ENCODE measurements at places on chromosomes 6 and 20. TPM values are rescaled to one million over a fixed set of nuclear protein-coding genes. Genes with fewer than 3 reads are reported as not detected.

Gene LAMP5
- 10.8 TPM for polyA plus RNA-seq

DNA sequence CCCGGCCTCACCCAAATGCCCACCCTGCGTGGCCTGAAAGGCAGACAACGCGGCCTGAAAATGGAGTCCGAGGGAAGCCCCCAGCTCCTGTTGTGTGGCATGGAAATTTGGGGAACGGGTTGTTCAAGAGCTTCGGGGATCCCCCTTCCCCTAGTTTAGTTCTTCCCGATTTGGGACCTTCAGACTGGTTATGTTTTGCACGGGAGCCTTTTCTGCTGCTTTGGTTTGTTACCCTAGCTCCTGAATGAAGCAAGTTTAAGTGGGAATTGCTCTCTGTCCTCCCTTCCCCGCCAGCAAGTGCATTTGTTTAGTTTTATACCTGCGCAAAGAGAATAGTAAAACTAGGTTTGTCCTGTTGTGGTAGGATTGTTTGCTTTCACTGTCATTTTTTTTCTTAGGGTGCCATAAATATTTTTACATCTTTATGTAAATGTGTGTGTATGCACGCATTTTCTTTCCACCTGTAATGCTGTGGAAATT lies 604 bp downstream of the SH3BGRL2 start:
- DNase-seq, result peak; percentile 83

GRCh38 chr6:35343092-35343834 lies 905 bp downstream of the PPARD start:
- no peak for DNase-seq

Gene MYLK2
- polyA plus RNA-seq, result 1.5 TPM

Gene IMPG1
- polyA plus RNA-seq, result 0.08 TPM
